ENCODE measurements at places on chromosomes 12 and 14.

DNA sequence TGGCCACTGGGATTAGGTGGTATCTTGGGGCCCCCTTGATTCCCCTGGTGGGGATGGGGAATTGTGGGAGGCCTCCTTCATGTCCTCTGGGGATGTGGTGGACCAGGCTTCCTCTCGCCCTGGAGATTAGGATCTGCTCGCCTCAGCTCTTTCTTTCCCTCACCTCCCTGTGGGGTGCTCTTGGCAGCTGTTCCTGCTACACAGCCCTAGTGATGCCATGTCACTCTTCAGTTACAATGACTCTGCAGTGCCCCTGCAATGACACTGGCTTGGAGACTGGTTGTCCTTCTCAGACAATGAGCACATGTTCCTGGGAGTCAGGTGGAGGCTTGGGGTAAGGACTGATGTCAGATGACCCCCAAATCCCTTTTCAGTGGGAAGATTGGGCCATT is 83.9 kb downstream of the ADCK1 start:
- no peaks in the 10 kb centered on the region for H3K27me3 ChIP-seq
- H3K36me3 ChIP-seq, result no peaks in the 10 kb centered on the region
- no peaks in the 10 kb centered on the region for H3K4me1 ChIP-seq
- no peak overlapping the region for H3K27ac ChIP-seq
- no peak for DNase-seq
- no peak overlapping the region for H3K4me3 ChIP-seq

DNA sequence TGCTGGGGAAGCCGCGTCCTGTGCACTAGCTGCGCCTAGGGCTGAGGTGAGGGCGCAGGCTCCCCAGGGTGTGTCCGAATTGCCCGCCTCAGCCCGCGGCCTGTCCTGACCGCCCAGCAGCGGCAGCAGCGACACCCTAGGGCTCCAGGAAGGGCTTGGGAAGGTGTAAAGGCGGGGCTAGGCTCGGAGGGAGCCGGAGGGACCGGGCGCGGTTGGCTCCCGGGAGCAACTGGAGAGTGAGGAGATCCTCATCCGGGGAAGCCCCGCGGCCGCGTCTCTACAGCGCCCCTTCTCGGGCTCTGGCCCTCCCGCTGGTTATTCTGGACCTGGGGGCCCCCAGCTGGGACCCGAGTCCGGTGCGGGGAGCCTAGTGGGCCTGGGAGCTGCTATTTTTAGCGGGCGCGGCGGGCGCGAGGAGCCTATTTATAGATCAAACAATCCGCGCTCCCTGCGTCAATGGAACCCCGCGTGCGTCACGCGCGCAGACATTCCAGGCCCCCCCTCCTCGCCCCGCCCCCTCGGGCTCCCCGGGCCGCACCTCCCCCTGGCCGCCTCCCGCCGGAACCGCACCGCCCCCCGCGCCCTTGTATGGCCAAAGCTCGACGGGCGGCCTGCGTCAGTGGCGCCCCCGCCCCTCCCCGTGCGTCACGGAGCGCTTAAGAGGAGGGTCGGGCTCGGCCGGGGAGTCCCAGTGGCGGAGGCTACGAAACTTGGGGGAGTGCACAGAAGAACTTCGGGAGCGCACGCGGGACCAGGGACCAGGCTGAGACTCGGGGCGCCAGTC is at the start of gene NR4A1:
Gene NR4A1, plus strand, starts transcription at position 685 of the 784 bp plus-strand sequence. CDS start 2,887 bp downstream, outside the sequence.
- H3K27ac ChIP-seq, result peak within 1 kb of the TSS; percentile 45
- no peaks in the 10 kb centered on the region for H3K36me3 ChIP-seq
- peak within 1 kb of the TSS; percentile 64 for H3K4me3 ChIP-seq
- H3K4me1 ChIP-seq, result peaks cover 7% of the 10 kb centered on the region
- H3K27me3 ChIP-seq, result no peaks in the 10 kb centered on the region
- peak; percentile 93 for DNase-seq

DNA sequence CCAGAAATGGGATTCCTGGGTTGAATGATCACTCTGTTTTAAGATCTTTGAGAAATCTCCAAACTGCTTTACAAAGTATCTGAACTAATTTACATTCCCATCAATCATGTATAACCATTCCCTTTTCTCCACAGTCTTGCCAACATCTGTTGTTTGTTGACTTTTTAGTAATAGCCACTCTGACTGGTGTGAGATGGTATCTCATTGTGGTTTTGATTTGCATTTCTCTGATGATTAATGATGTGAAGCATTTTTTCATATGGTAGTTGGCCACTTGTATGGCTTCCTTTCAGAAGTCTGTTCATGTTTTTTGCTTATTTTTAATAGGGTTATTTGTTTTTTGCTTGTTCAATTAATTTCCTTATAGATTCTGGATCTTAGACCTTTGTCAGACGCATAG is 211.8 kb upstream of the AVPR1A start:
- peaks cover 19% of the 10 kb centered on the region for H3K27me3 ChIP-seq
- H3K4me1 ChIP-seq, result no peaks in the 10 kb centered on the region
- no peaks in the 10 kb centered on the region for H3K36me3 ChIP-seq
- no peak overlapping the region for H3K27ac ChIP-seq

GRCh38 chr12:33472299-33472698 is 32.7 kb upstream of the SYT10 start:
- H3K36me3 ChIP-seq, result no peaks in the 10 kb centered on the region
- no peak overlapping the region for H3K27ac ChIP-seq
- DNase-seq, result no peak
- H3K4me1 ChIP-seq, result peaks cover 4% of the 10 kb centered on the region
- H3K4me3 ChIP-seq, result no peak overlapping the region
- no peaks in the 10 kb centered on the region for H3K27me3 ChIP-seq

GRCh38 chr12:51915951-51916350 is 8.6 kb downstream of the ACVRL1 start:
- H3K36me3 ChIP-seq, result no peaks in the 10 kb centered on the region
- no peaks in the 10 kb centered on the region for H3K27me3 ChIP-seq
- no peak for DNase-seq
- H3K27ac ChIP-seq, result no peak overlapping the region
- H3K4me1 ChIP-seq, result no peaks in the 10 kb centered on the region

- no peak overlapping the region for H3K27ac ChIP-seq
- no peaks in the 10 kb centered on the region for H3K36me3 ChIP-seq
- DNase-seq, result no peak
- H3K4me3 ChIP-seq, result no peak overlapping the region
- no peaks in the 10 kb centered on the region for H3K27me3 ChIP-seq
Measured at GRCh38 chr12:18861287-18861858, 123.5 kb downstream of the CAPZA3 start.

- H3K4me1 ChIP-seq, result peaks cover 6% of the 10 kb centered on the region
- H3K27ac ChIP-seq, result no peak overlapping the region
- H3K4me3 ChIP-seq, result no peak overlapping the region
- no peaks in the 10 kb centered on the region for H3K27me3 ChIP-seq
- H3K36me3 ChIP-seq, result no peaks in the 10 kb centered on the region
Measured at GRCh38 chr12:15932971-15933370, 21.8 kb downstream of the DERA start.

DNA sequence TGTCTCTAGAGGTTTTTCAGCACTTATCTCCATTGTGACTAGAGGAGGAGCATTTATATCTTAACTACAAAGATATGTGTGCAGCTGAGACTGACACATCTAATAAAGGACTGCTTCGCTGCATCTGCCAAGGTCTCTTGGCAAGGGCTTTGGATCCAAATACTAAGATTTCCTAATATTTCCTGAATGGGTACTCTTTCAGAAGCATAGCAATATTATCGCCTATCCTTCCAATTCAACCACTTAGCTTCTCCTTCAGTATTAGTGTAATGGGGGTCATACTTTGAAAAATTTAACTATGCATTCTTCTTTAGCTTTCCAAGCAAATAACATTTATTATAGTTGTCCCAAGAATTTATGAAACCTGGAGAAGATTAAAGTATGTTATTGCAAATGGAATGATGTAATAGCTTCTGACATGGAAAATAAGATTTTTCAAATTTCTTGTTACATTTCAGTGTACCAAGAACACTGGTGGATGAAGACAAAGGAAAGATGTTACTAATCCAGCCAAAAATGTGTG is 243.0 kb upstream of the PDE3A start:
- no peaks in the 10 kb centered on the region for H3K36me3 ChIP-seq
- no peak overlapping the region for H3K4me3 ChIP-seq
- no peak overlapping the region for H3K27ac ChIP-seq
- no peaks in the 10 kb centered on the region for H3K4me1 ChIP-seq
- no peaks in the 10 kb centered on the region for H3K27me3 ChIP-seq

DNA sequence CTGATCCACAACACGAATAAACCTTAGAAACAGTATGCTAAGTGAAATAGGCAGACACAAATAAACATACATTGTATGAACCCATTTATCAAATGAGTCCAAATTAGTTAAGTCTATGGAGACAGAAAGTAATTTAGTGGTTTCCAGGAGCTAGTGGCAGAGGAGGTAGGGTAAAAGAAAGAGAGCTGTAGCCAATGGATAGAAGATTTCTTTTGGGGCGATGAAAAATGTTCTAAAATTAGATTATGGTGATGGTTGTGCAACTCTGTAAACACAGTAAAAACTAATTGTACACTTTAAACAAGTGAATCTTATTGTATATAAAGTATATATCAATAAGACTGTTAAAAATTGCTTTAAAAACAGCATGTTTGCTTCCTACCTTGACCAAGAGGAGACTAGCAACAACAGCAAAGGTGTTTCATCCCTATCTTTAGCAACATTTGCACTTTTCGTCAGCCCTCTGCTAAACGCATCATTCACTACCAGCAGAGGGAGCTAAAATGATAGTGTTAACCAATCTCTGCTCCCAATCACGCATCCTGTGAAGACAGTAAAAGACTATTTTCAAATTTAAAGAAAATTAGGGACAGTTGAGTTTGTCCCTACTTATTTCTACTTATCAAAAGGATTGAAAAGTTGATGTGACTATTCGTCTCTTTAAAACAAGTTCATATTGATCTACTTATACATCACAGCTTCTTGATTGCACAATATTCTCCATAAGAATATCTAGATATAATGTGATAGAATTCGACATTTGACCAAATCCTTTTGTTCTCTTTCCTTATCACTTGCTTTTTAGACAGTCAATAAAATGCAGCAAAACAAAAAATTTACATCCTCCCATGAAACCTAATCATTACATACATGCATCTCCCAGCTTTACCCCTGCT is 24.0 kb upstream of the LGR5 start:
- H3K36me3 ChIP-seq, result no peaks in the 10 kb centered on the region
- no peak overlapping the region for H3K27ac ChIP-seq
- H3K4me1 ChIP-seq, result no peaks in the 10 kb centered on the region
- no peak for DNase-seq
- H3K27me3 ChIP-seq, result no peaks in the 10 kb centered on the region
- H3K4me3 ChIP-seq, result no peak overlapping the region

- no peak for DNase-seq
- H3K27me3 ChIP-seq, result no peaks in the 10 kb centered on the region
- no peak overlapping the region for H3K4me3 ChIP-seq
- no peaks in the 10 kb centered on the region for H3K36me3 ChIP-seq
Measured at GRCh38 chr12:96456265-96456974, 33.0 kb upstream of the CFAP54 start.

DNA sequence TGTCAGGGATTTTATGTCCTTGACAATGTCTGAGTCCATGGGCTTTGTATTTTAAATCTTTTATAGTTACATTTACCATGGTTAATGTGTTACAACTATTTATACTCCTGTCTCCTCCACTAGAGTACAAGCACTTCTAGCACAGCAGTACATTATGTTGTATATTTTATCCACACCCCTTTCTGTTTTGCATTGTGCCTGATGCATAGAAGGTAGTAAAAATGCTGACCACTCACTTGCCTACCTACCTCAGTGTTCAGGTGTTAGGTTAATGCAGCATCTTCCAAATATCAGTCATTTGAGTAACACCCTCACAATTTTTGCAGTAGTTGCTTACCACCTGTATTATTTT is 31.1 kb upstream of the SLC38A2 start:
- H3K4me3 ChIP-seq, result no peak overlapping the region
- peak overlapping the region; percentile 96 for H3K27ac ChIP-seq
- H3K27me3 ChIP-seq, result no peaks in the 10 kb centered on the region
- H3K4me1 ChIP-seq, result peaks cover 26% of the 10 kb centered on the region
- H3K36me3 ChIP-seq, result no peaks in the 10 kb centered on the region

DNA sequence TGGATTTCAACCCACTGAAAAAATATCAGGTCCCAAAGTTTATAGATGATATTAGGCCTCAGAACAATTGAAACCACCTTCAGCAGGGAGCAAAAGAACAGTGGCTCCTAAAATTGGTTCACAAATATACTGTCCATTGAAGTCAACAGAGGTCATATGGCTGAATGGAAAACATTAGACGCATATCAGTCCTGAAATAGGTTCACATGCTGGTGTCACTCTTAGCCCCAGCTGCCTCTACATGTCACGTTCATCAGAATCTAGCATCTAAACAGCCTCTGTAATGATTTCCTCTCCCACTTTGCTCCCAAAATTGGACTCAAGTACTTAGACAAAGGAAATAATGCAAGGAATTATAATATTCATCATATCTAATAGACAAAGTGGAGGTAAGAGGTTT is 8.7 kb downstream of the FLRT2 start:
- H3K27me3 ChIP-seq, result no peaks in the 10 kb centered on the region
- H3K4me1 ChIP-seq, result peaks cover 19% of the 10 kb centered on the region
- H3K4me3 ChIP-seq, result no peak overlapping the region
- no peak overlapping the region for H3K27ac ChIP-seq
- H3K36me3 ChIP-seq, result peaks cover 26% of the 10 kb centered on the region

DNA sequence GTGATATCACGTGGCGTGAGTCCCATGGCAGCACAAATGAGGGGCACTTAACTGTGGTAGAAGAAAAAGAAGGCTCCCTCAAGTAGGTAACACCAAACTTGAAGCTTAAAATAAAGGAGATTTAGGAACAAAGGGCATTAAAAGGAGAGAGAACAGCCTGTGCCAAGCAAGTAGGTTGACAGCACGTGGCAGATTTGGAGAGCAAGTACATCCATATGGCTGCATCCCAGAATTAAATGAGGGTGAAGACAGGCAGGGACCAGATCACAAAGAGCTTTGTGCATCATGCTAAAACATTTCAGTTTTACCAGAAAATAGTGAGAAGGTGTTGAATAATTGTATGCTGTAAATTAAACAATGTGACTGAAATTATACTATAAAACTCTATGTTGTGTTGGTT is 32.8 kb downstream of the KCNMB4 start:
- DNase-seq, result no peak
- H3K4me3 ChIP-seq, result no peak overlapping the region
- H3K27me3 ChIP-seq, result no peaks in the 10 kb centered on the region
- H3K27ac ChIP-seq, result no peak overlapping the region
- H3K4me1 ChIP-seq, result peaks cover 5% of the 10 kb centered on the region

GRCh38 chr12:53518381-53518780 is 11.1 kb upstream of the NPFF start:
- no peak overlapping the region for H3K27ac ChIP-seq
- H3K27me3 ChIP-seq, result no peaks in the 10 kb centered on the region
- peaks cover 67% of the 10 kb centered on the region for H3K36me3 ChIP-seq

DNA sequence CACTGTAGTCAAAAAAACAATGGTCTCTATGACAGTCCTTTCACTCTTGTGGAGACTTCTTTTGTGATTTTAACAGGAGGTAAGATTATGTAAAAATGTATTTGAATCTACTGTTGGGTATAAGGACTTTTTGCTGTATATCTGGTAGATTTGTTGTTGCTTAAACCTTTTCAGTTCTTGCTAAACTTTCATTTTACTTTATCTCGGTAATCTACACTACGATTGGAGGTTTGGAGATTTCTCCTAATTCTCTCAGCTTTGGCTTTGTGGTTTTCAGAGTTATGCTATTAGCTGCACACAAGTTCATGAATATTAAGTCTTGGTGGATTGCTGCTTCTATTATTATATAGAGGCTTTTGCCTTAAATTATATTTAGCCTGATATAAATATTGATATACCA is 116.6 kb upstream of the HIF1A start:
- H3K4me1 ChIP-seq, result peaks cover 25% of the 10 kb centered on the region
- DNase-seq, result no peak
- no peaks in the 10 kb centered on the region for H3K36me3 ChIP-seq
- no peak overlapping the region for H3K27ac ChIP-seq
- no peaks in the 10 kb centered on the region for H3K27me3 ChIP-seq

All from RWPE2 (cell line).